ENCODE measurements at places on chromosomes 5 and 9. TPM values are rescaled to one million over a fixed set of nuclear protein-coding genes. Genes with fewer than 3 reads are reported as not detected.

GRCh38 chr9:120917929-120918762 lies 8.4 kb downstream of the TRAF1 start:
- no peak for DNase-seq

PGM5 gene
- 157 TPM for total RNA-seq

TMEM232 gene
- total RNA-seq, result 3.2 TPM

DNA sequence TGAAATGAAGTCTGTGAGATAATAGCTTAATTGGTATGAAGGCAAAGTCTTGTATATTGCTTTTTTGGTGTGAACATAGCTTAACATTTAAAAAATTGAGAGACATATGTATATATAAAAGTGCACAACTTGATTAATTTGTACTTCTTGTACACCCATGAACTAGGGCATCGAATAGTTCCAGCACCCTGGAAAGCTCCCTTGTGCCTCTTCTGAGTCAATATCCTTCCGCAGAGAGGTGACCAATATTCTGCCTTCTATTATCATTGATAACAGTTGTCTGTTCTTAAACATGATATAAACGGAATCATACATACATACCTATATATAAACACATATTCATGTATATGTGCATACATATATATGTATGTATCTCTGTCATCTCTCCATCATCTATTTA lies 185.4 kb downstream of the PHF2 start:
- DNase-seq, result no peak

GRCh38 chr9:129998491-129999140 lies 44.4 kb downstream of the FNBP1 start:
- no peak for DNase-seq

- DNase-seq, result no peak
These were observed 159.8 kb upstream of the CCDC152 start for GRCh38 chr5:42596817-42597216.

GRCh38 chr9:6198251-6198650 lies 17.4 kb upstream of the IL33 start:
- no peak for DNase-seq

FRMD3 gene
- 93.2 TPM for total RNA-seq

CDO1 gene
- total RNA-seq, result 9.2 TPM

- no peak for DNase-seq
These were observed 34.0 kb downstream of the GLT6D1 start for GRCh38 chr9:135605238-135605781.

GRCh38 chr9:70136632-70137031 lies 93.0 kb downstream of the MAMDC2 start:
- no peak for DNase-seq

DNA sequence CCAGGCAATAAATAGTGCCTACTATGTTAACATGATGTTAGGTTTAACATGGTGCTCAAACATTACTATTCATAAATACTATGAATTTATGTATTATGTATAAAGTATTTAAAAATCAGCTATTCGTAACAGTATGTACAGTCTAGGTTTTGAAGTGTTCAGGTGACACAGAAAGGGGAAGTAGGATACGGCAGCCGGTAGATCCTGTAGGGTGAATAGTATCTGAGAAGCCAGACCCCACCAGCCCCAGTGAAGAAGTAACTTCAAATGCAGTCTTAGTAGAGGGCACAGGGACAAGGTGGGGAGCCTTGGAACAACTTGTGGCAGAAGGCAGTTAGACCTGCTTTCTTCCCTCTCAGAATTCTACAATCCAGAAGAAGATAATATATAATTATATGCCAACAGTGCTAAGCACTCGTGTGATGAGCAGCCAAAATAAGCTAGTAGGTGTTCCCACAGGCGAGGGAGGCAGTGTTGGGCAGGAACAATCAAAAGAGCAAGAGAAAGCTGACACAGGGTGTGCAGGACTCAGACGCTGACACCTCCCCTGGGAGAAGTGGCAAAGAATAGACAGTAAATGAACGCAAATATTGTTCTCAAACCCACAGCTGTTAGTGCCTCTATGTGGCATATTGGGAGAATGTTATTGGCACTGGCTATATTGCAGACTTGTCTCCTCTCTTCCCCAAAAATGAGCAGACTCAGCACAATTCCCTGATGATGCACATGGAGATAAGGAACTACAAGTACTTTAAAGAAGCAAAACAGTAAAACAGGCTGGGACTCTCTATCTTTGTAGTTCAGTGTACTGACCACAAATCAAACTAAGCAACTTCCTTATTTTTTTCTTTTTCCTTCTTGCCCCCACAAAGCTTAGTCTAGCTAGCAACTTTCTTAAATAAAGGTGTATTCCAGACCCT lies 4.6 kb downstream of the ZNF367 start:
- DNase-seq, result no peak

GRCh38 chr5:173668910-173669309 lies 52.5 kb upstream of the BOD1 start:
- no peak for DNase-seq

GRCh38 chr5:39466846-39467245 lies 42.1 kb upstream of the DAB2 start:
- DNase-seq, result no peak

BRINP1 gene
- 0.54 TPM for total RNA-seq

DNA sequence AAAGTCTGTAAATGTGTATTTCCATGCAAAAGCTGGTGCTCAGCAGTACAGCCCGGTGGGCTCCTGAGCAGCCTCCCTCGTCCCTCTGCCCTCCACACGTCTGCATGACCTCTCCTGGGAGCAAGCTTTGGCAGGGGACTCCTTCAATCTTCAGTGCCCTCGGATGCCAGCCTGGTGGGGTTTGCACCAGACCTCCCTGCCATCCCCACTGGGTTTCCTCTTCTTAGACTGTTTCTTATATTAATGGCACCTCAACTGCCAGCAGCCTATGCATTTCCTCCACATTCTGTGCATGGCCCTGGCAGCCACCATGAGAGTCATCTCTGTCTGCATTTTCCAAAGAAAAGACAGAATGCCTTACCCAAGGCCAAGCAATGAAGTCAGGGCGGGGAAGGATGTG lies 108.4 kb downstream of the ROR2 start:
- no peak for DNase-seq

SEMA6A gene
- 6.3 TPM for total RNA-seq

GRCh38 chr9:127634021-127634420 lies 21.9 kb downstream of the STXBP1 start:
- no peak for DNase-seq

ARRDC3 gene
- total RNA-seq, result 17.3 TPM

GRCh38 chr5:138282920-138283742 lies 8.7 kb upstream of the GFRA3 start:
- DNase-seq, result no peak

- DNase-seq, result no peak
These were observed 853 bp downstream of the DCP2 start for GRCh38 chr5:112977440-112977861.

DNA sequence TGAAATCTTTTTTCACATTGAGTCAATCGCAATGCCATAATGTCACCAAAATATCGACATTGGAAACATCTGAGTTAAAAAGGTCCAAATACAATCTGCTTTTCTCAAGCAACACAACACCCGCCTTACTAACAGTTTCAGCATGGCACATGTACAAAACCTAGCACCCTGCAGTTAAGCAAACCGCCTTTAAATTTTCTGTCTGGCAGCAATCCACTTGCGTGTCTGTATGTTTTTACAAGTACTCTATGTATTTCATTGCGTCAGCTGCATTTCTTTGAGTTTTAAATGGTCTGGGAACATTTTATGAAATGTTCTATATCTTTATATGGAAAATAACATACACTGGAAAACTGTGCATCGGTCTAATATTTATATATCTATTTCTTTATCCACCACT lies 134.6 kb downstream of the DENND1A start:
- no peak for DNase-seq

- DNase-seq, result no peak
These were observed 140.3 kb downstream of the ZSWIM6 start for GRCh38 chr5:61472172-61472958.

- DNase-seq, result no peak
These were observed 136.6 kb upstream of the TNC start for GRCh38 chr9:115254287-115255180.

RNF224 gene
- total RNA-seq, result not detected

DNA sequence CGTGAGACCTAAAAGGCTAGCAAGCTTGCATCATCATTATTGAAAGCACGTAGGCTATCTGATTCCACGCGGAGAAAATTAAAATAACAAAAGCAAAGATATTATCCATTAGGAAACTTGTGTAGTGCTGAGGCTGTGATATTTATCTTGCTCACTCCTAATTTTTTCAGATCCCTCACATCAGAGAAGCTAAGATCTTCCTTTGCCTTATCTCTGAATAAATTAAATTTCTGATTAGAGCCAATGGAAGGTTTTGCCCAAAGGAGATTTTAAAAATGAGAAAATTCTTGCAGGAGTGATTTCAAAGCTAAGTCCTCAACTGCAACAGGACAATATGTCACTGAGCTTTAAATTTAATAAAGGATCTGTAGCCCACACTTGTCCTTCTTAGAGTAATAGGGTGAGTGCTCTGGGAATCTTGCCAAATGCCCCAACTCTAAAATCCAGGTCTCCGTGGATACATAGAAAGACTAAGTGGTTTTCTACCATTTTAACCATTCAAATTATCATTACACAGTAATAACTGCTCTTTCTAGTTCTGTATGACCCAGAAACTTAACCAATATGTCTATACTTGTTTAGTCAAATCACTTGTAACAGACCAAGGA lies 295.0 kb downstream of the CAAP1 start:
- no peak for DNase-seq

DOK3 gene
- 4.2 TPM for total RNA-seq

GRCh38 chr5:116130471-116130870 lies 45.6 kb downstream of the COMMD10 start:
- no peak for DNase-seq

HEMGN gene
- total RNA-seq, result not detected

- DNase-seq, result no peak
These were observed 18.7 kb upstream of the ICE1 start for GRCh38 chr5:5403741-5404140.

DNA sequence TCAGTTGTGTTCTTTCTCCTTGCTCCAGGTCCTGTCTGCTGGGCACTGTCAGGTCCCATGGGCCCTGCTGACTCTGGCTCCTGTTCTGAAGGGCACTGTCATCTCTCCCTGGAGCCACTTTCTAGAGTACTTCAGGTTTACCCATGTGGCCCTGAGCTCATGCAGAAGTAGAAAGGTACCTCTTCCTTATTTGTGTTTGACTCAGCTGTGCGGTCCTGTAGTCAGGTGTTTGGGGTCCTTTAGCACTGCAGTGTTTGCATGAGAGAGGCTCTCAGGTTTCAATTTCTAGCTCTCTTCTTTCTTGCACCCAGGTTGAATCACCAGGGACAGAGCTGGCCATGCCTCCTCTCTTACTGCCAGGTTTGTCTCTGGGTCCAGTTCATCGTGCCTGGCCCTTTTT lies 71.5 kb downstream of the HSPA4 start:
- no peak for DNase-seq

LCN2 gene
- total RNA-seq, result not detected

DNA sequence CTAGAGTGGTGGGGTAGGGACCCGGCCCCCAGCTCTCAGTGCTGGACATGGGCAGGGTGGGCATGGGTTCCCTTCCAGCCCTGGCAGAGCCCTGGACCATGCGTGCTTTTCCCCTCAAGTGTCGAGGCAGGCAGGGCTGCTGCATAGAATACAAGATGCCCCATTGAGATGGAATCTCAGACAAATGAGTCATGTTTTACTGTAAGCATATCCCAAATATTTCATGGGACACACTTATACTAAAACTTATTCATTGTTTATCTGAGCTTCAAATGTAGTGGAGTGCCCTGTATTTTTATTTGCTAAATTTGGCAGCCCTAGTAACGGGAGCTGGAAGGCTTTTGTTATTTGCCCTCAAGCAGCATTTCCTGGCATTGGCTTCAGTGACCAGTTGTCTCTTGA lies 3.2 kb upstream of the RNU6ATAC start:
- DNase-seq, result peak; percentile 39

DNA sequence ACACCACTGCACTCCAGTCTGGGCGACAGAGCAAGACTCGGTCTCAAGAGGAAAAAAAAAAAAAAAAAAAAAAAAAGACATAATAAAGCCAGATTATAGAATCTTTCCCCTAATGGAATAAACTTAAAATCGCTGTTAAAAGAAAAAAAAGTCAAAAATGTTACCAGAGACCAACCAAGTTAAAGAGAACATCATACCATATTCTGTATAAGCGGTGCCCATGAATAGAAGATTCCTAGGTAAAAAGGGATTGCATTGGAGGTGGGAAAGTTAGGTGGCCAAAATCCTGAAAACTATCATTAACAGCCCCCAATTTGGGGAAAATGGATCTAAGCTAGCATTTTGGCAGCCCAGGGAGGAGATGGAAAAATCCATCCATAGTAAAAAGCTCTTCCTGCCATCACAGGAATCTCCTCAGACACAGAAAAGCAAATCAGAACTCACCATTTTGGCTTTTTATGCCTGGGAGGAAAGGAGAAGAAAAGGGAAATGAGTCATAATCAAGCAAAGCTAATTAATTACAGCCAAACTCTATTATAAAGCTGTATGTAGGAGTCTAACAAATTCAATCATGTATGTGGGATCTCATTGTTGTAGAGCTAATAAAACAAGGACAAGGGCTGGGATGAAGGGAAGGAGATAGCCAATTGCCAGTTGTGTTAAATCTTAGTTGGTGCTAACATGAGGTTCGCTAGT lies 363.8 kb downstream of the ARL15 start:
- no peak for DNase-seq

MTMR12 gene
- 14.6 TPM for total RNA-seq

SLC6A7 gene
- total RNA-seq, result not detected

DNA sequence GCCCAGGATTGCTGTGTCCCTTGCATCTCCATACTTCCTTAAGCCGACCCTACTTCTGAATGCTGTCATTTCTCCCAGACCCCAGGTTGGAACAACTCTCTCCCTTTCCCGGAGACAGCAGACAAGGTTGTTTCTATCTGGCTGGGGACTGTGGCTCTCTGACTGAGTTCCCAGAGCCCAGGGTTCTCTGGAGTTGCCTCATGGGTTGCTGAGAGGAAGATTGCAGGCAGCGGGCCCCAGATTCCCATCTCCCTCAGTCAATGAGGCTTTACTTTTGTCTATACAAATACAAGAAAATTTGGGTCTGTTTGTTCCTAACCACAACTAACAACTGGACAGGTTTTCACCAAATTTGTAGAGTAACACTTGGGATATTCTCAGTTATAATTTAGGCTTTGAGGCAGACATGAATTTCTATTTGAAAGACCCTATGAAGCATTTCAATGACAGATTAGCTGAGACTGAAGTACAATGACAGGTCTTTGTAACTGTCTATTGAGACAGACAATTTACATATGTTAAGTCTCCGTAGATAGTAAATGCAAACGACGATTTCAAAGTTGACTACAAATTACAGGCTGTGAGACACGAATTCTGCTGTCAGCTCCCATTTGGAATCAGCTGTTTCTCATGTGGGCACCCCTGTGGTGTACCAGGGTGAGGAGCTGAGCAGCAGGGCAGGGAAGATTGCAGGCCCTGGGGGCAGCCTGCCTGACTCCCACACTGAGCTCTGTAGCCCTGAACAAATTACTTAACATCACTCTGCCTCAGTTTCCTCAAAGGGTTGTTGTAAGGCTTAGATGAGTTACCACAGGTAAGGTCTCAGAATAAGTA lies 107.5 kb downstream of the ATP10B start:
- no peak for DNase-seq

- no peak for DNase-seq
These were observed 8.4 kb downstream of the COX7C start for GRCh38 chr5:86626149-86626548.

PKN3 gene
- 5.7 TPM for total RNA-seq

- DNase-seq, result no peak
These were observed 14.0 kb upstream of the CFAP95 start for GRCh38 chr9:69806627-69807026.

GRCh38 chr5:100634937-100635534 lies 99.9 kb downstream of the FAM174A start:
- no peak for DNase-seq

NDST1 gene
- 50.8 TPM for total RNA-seq

Data from Right ventricle myocardium superior (tissue), 1 donor.